Activated T-cell treated with anti-CD3 and anti-CD28 coated beads, Interleukin-2, amount 50 U/mL, for 72 hours (primary cell): ENCODE measurements at places on chromosomes 7 and 10.

- H3K4me3 ChIP-seq: no peak overlapping the region
- peaks cover 24% of the 10 kb centered on the region for H3K4me1 ChIP-seq
- DNase-seq: no peak
- no peaks in the 10 kb centered on the region for H3K27me3 ChIP-seq
Measured at GRCh38 chr10:15255961-15256360, 87.5 kb upstream of the NMT2 start.

DNA sequence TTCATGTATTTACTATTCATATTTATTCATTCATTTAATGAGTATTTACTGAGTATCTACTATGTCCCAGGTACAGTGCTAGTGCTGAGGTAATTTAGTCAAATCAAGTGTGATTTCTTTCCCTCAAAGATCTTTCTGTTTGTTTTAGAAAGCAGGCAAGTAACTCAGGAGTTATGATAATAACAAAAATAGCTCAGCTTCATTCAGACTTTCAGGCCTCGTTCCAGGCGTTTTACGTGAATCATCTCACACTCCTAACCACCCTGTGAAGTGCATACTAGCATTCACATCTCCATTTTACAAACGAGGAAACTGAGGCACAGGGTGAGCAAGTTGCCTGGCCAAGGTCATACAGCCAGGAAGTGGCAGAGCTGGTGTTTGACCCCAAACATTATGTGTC is 468.7 kb upstream of the C7orf33 start:
- H3K27ac ChIP-seq: no peak overlapping the region
- peaks cover 6% of the 10 kb centered on the region for H3K27me3 ChIP-seq
- no peak for DNase-seq
- no peaks in the 10 kb centered on the region for H3K4me1 ChIP-seq
- no peaks in the 10 kb centered on the region for H3K36me3 ChIP-seq

GRCh38 chr10:72503241-72503640 is 122.6 kb downstream of the MICU1 start:
- no peak overlapping the region for H3K4me3 ChIP-seq
- no peak overlapping the region for H3K27ac ChIP-seq
- H3K4me1 ChIP-seq: no peaks in the 10 kb centered on the region
- H3K27me3 ChIP-seq: no peaks in the 10 kb centered on the region
- H3K36me3 ChIP-seq: peaks cover 9% of the 10 kb centered on the region

- DNase-seq: no peak
- no peaks in the 10 kb centered on the region for H3K27me3 ChIP-seq
- no peaks in the 10 kb centered on the region for H3K4me1 ChIP-seq
- H3K4me3 ChIP-seq: no peak overlapping the region
Measured at GRCh38 chr7:305410-306151, 15.6 kb downstream of the FOXL3 start.

- DNase-seq: peak; percentile 54
- no peaks in the 10 kb centered on the region for H3K36me3 ChIP-seq
- H3K4me1 ChIP-seq: peaks cover 43% of the 10 kb centered on the region
Measured at GRCh38 chr10:43229208-43230061, 37.4 kb downstream of the RASGEF1A start.
